NCI-H774 (cell line): ENCODE measurements at places on chromosomes 7 and 10.

- DNase-seq, result no peak
Measured at GRCh38 chr7:20095436-20095835, 121.7 kb downstream of the MACC1 start.

- DNase-seq, result no peak
Measured at GRCh38 chr10:15210521-15210920, 42.0 kb upstream of the NMT2 start.

- DNase-seq, result peak; percentile 53
Measured at GRCh38 chr7:38660427-38661099, 29.4 kb upstream of the AMPH start.

DNA sequence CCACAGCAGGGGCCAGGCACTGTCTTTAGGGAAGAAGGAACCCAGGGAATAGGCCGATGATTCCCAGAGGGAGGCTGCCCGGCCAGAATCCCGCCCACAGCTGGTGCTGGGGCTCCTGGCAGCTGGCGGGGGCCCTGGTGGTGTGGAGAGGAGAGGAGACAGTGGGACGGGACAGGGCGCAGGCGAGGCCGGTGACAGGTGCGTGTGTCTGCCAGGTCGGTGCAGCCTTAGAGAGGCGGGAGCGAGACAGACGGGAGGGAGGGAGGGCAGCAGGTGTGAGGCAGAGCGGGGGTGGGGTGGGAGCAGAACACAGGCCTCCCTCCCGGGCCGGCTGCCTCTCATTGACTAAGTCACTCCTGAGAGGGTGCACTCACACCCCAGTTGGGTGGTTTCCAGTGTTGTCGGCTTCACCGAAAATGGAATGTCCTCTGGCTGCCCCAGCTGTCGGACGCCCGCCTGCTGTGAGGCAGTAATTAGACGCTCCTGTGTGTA lies 55.2 kb downstream of the ELFN1 start:
- peak; percentile 82 for DNase-seq

GRCh38 chr10:89516149-89516832 lies 19.1 kb downstream of the SLC16A12 start:
- DNase-seq, result no peak

GRCh38 chr7:104960741-104961448 lies 53.1 kb upstream of the KMT2E start:
- DNase-seq, result no peak

DNA sequence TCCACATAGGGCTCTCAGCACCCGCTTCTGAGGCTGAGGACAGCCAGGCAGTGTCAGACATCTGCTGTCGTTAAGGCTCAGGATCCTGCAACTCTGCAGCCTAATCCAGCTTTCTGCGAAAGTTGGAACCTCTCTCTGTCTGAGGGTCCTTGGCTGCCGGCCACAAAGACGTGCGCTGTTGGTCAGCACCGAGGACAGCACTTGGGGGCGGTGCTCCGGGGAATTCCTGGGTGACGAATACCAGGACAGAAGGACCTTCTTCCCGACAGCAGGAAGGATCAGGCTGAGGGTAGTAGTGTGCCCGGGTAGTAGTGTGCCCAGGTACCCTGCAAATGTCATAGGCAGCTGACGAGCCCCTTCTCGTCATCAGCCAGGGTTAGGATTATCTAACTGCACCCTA lies 16.0 kb upstream of the RASGEF1A start:
- no peak for DNase-seq

- DNase-seq, result no peak
Measured at GRCh38 chr7:40356871-40357709, 222.3 kb downstream of the SUGCT start.

- DNase-seq, result no peak
Measured at GRCh38 chr7:29214056-29214455, 19.5 kb downstream of the CHN2 start.

DNA sequence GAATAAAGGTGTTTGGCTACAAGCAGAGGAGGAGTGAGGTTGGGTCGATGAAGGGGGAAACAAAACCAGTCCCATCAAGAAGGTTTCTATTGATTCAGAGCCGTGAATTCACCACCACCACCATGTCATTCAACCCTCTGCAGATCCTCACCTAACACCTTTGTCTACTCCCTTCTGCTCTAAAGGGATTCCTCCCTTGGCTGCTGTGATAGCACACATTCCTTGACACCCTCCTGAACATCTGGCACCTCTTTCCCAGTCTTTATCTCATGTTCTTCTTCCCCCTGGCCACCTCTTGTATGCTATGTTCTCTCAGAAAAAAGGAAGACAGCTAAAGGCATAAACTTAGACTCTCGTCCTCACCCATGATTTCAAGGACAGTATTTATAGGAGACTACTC lies 318.0 kb downstream of the GPAM start:
- DNase-seq, result no peak

GRCh38 chr7:148763622-148764021 lies 64.9 kb downstream of the CUL1 start:
- DNase-seq, result no peak

DNA sequence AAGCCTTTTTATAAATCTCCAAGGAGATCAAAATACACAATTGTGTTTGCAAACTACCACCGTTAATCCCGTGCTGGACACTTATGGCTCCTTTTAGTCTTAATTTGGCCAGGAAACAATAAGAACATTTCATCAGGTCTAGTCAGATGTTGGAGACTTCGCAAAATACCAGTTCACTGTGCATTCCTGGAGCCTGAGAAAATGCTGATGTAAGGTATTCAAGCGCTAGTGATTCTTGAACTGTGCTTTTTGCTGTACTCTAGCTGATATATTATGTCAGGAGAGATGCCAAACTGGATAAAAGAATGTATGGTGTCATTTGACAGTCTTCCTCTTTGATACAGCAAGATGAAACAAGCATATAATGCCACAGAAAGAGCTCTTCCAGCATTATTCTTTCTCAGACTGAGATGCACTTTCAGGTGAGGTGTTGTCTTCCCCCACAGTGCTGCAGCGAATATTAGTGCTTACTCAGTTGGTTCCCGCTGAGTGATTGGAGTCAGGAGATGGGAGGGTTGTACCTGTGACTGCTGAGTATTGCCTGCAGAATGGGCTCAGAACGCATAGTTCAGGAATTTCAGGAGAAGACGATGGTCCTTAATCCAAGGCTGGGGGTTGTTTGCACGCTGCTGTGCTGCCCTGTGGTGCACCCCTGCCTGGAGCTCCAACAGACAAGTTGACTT lies 59.2 kb downstream of the OGDH start:
- DNase-seq, result no peak

DNA sequence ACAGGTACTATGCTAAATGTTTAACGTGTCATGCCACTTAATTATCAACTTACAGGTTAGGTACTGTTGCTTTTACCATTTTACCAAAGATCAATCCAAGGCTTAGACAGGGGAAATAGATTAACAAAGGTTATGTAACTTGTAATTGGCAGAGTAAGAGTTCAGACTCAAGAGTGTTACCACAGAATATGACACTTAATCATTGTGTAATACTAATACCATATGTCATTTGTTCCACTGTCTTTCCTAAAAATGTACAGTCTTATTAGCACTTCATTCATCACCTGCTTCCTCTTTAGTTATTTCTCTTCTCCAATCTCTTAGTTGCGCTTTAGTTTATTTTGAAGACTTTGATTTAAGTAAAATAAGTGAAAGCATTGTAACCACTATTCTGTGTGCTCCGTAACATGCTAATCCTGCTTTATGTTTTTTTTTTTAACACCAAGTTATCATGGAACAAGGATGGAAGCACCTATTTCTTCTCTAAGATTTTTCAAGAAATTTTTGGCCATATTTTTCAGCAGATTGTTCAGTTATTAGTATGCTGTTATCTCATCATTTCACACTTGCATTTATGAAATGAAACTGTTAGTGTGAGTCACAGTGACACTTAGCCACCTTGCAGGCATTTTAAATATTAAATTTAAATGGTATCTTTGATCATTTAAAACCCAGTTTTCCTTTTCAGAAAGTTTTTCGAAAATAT lies 197.3 kb downstream of the PHF14 start:
- no peak for DNase-seq

- DNase-seq, result no peak
Measured at GRCh38 chr7:77825131-77825530, 26.6 kb downstream of the PHTF2 start.

DNA sequence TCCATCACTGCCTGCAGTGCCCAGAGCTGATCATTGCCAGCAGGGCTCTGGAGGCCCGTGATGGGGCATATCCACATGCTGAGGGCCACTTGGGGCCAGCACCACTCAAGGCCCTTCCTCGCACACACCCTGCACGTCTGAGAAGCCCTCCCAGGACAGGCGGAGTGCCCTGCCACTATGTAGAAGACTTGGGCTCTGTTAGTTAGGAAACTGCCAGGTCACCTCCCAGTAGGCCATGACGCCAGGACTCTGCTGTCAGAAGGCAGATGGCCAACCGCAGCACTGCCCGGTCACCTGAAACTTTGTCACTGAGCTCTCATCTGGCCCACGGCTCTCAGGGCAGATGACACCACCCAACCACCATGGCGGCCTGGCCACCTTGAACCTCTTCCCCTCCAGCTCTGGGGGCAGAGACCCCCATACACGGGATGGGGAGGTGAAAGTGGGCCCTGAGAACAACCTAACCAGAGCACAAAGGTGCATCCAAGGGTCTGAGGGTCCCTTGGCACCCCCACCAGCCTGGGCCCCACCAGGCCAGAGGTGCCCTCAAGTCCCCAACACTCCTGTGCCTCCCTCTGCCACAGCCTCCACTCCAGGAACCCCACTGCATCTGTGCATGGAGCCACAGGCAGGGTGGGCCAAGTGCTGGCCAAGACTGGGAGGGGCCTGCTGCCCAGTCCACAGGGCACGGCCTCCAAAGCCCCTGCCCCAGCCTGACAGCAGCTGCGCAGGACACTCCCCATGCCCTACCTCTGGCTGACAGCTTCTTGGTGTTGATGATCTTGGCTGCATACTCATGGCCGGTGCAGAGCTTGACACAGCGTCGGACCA lies 41.8 kb downstream of the CAMK2B start:
- no peak for DNase-seq

GRCh38 chr7:92133133-92133736 lies 1.0 kb downstream of the CYP51A1 start:
- DNase-seq, result no peak

- no peak for DNase-seq
Measured at GRCh38 chr10:99341860-99342490, 12.8 kb downstream of the CNNM1 start.

DNA sequence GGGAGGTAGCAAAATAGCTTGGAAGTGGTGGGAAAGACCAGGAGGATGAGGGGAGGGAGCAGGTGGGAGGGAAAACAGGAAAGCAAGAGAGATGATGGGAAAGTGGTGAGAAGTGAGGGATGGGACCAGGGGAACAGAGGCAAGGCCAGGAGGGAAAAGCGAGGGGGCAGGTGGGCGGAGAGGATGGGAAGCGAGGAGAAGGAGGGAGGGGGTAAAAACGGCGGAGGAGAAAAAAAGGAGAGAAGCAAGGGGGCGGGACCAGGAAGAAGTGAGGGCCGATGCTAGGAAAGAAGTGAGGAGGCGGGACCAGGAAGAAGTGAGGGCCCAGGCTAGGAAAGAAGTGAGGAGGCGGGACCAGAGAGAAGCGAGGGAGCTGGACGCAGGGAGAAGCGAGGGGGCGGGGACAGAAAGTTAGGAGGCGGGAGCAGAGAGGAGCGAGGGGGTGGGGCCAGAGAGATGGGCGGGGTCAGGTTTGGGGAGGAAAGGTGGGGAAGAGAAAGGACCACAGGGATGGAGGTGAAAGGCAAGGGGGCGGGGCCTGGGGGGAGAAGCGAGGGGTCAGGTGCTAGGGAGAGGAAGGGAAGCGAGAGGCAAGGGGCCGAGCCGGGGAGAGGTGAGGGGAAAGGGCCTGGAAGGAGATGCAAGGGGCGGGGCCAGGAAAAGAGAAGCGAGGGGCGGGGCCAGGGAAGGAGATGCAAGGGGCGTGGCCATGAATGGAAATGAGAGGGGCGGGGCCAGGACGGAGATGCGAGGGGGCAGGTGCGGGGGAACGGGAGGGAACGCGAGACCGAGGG lies 984 bp downstream of the SMURF1 start:
- peak; percentile 87 for DNase-seq

DNA sequence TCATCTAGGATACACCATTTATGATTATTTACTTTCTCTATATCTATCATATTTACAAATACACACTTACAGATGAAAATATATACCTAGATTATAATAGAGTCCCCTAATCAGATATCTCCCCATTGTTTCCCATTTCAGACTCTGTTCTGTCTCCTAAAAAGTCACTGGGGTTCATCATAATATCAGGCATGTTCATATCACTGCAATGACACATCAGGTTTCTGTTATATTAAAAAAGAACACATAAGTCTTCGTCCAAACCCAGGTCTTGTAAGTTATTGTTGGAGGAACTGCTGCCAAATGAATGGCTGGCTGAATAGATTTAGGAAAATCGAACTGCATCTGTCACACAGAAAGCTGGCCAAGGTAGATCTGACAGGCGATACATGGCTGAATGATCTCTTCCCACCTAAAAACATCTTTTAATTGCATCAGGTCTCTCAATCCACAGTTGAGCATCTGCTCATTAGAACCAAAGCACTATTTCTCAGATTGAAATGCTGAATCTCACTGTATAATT lies 178.7 kb downstream of the CACNA2D1 start:
- no peak for DNase-seq

DNA sequence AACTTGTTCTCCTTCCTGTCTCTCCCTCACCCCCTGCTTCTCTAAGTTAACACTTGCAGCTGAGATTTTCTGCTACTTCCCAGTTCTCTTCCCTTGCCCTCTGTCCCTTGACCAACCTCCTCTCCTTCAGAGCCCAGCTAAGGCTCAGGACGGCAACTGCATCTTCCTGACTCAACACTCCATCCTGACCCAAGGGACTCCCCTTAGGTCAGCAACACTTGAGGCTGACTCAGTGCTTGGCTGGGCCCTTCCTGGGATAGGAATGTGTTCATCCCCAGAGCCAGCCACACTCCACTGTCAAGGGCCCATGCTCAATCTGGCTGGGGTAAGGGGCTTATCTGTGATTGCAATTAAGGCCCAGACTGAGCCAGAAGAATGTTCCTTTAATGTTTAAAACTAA lies 3.4 kb downstream of the CALHM2 start:
- no peak for DNase-seq

GRCh38 chr7:1070544-1071011 lies 17.3 kb upstream of the GPER1 start:
- DNase-seq, result no peak

DNA sequence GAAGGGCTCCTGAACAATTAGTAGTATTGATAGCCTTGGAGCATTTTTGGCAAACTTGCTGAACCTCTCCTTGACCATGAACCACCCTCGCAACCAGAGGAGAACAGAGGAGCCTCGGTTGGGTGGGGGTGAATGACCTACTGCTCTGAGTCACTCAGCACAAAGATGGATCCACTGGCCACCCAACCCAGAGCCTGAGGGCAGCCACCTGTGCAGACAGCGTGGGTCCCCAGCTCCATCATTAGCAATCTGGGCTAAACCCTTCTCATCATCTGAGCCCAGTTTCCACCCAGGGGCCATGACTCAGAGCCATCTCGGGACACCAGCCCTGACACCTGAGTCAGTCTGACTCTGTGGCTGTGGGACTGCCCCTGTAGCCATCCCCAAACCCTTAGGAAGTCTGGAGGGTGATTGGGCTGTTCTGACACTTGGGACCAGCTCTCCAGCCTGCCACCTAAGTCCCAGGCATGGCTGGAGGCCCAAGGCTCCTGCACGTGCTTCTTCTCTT lies 171.8 kb upstream of the GPR26 start:
- DNase-seq, result no peak

GRCh38 chr7:29987811-29988317 lies 1.7 kb downstream of the SCRN1 start:
- peak; percentile 21 for DNase-seq

GRCh38 chr10:132590094-132590751 lies 52.6 kb downstream of the INPP5A start:
- no peak for DNase-seq
